ENCODE measurements at places on chromosomes 5 and 9. TPM values are rescaled to one million over a fixed set of nuclear protein-coding genes. Genes with fewer than 3 reads are reported as not detected.

The FRMD3 gene
- 0.56 TPM for total RNA-seq

The CKMT2 gene
- total RNA-seq, result not detected

The CDH9 gene
- total RNA-seq, result not detected

The SLC46A2 gene
- not detected for total RNA-seq

The MARCHF3 gene
- total RNA-seq, result 0.84 TPM

The TPRN gene
- 12.5 TPM for total RNA-seq

The TNFSF8 gene
- total RNA-seq, result not detected

The SPINK1 gene
- not detected for total RNA-seq

The ZDHHC21 gene
- 3.8 TPM for total RNA-seq

The OR2S2 gene
- not detected for total RNA-seq

The IL4 gene
- total RNA-seq, result not detected

The TNC gene
- 58.9 TPM for total RNA-seq

The ZNF883 gene
- total RNA-seq, result 5.9 TPM

The CATSPER3 gene
- total RNA-seq, result not detected

The PCDHA4 gene
- total RNA-seq, result 0.42 TPM

The PCDHGA10 gene
- 4.7 TPM for total RNA-seq

The TMEM215 gene
- not detected for total RNA-seq

The FGFR4 gene
- 2.1 TPM for total RNA-seq

The TBC1D9B gene
- total RNA-seq, result 47.8 TPM

The ADGRD2 gene
- total RNA-seq, result not detected

The SCGB3A1 gene
- total RNA-seq, result 0.60 TPM

The CLIC3 gene
- 203 TPM for total RNA-seq

The ZNF618 gene
- 8.0 TPM for total RNA-seq

The SPINK7 gene
- total RNA-seq, result 4.2 TPM

The PCA3 gene
- not detected for total RNA-seq

The UAP1L1 gene
- total RNA-seq, result 2.7 TPM

The MTREX gene
- total RNA-seq, result 82.4 TPM

The DMAC1 gene
- total RNA-seq, result 15.7 TPM

The SPOCK1 gene
- total RNA-seq, result 16.4 TPM

The PCDH1 gene
- 60.9 TPM for total RNA-seq

The BTNL8 gene
- not detected for total RNA-seq

The OR1Q1 gene
- not detected for total RNA-seq

The IRX2 gene
- total RNA-seq, result 46.8 TPM

The KIAA1191 gene
- total RNA-seq, result 86.1 TPM

The AK8 gene
- total RNA-seq, result 0.85 TPM

The SETD9 gene
- total RNA-seq, result 1.1 TPM

The PNPLA7 gene
- 0.28 TPM for total RNA-seq

The PAX5 gene
- total RNA-seq, result not detected

The FOXI1 gene
- total RNA-seq, result not detected

The CDC20B gene
- not detected for total RNA-seq

The PARP8 gene
- total RNA-seq, result 9.5 TPM

The NMUR2 gene
- total RNA-seq, result not detected

The FAM169A gene
- total RNA-seq, result 14.0 TPM

The BAG1 gene
- 80.9 TPM for total RNA-seq

The SIT1 gene
- total RNA-seq, result not detected
